Hippocampal formation (tissue), 2 donors: ENCODE measurements at places on chromosomes 5 and 9.

DNA sequence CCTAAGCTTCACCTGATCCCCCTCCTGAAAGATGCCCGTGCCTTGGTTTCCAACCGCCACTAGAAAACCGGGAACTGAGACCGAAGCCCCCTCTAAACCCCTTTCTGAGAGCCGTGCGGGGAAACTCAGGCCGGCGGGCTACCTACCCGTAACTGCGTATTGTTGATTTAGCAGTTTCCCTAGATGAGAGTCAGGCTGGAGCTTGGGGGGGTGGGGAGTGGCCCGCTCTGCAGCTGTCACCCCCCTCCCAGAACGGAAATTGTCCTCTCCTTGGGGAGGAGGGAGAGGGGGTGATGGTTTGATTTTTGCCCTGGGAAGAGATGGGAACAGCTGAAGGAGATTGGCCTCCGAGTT lies 2.5 kb downstream of the CXXC5 start:
- DNase-seq, result peak; percentile 43

- no peak for DNase-seq
Measured at GRCh38 chr9:71793386-71794105, 25.2 kb upstream of the CEMIP2 start.

DNA sequence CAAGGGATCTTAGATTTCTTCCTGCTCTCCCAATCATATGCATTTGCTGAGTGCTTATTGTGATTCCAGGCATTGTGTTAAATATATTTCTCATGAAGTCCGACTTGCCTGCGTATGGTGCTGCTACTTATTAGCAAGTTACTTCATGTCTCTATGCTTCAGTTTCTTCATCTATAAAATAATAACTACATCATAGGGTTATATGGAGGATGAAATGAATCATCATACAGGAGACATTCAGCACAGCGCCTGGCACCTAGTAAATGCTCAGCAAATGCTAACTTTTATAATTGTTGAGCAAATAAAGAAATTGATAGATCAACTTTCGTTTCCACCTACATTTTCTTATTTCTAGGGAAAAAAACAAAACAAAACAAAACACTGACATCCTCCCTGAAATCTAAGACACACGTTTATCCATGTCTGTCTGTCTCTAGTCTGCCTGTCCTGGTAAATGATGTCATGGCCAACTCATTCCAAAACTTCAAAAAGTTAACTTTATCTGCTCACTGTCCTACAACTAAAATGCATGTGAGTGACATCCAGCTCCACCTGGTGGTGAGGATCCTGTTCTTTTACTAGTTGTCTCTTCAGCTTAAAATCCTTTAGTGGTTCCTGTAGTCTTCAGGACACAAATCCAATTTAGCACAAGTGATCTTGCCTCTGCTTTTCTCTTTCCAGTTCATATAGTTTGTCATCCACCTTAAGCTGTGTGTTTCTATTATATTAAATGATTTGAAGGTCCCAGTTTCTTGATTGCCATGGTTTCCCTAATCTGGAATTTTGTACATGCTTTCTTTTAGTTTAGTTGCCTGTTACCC lies 27.7 kb downstream of the PPP3R2 start:
- no peak for DNase-seq

DNA sequence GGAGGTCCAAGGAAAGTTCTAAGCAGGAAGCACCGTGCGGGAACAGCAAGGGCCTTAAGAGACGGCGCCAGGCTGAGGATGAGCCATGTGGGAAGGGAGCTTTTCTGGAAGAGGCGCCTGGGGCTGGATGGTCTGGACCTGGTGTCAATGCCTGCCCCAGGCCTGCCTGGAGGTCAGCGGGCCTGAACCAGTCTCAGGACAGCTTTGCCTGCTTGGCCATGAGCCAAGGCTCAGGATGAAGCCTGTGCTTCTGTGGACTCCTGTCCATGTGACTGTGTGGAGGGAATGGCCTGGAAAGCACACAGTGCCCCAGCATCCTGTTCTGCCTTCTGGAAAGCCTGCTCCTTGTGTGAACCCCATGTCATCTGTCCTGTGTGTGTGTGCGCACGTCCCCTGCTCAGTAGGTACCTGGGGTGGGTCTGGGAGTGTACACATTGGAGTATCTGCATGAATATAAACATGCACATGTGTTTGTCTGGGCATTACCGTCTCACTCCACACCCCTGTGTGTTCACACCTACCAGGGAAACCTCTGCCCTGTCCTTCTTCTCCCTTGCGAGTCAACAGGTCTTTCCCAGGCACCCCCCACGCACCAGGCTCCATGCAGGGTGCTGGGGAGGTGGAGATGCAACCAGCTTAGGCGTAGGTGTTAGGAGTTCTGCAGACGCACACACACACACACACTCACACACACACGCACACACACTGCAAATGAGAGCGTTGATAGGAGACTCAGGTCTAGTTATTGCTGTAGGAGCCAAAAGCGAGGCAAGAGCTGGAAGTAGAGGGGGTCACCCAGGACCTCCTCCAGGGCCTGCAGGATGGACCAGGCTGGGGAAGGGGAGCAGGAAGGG lies 24.8 kb downstream of the DAB2IP start:
- DNase-seq, result no peak

- DNase-seq, result no peak
Measured at GRCh38 chr9:90881648-90882047, 80.0 kb downstream of the SYK start.

GRCh38 chr9:112810696-112811490 lies 60.3 kb downstream of the SNX30 start:
- DNase-seq, result no peak

DNA sequence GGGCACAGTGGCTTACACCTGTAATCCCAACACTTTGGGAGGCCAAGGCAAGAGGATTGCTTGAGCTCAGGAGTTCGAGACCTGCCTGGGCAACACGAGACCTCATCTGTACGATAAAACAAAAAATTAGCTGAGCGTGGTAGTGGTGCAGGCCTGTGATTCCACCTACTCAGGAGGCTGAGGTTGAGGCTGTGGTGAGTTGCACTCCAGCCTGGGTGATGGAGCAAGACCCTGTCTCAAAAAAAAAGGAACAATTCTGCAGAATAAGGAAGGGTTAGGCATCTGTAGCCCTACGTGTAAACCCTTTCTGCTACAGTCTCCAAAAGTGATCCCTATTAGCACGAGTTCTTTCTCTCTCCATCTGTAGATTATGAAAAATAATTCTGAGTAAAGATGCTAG lies 19.9 kb downstream of the CDC26 start:
- no peak for DNase-seq

GRCh38 chr9:36029202-36029601 lies 7.5 kb upstream of the RECK start:
- DNase-seq, result no peak
